Aorta (tissue), 5 donors: ENCODE measurements at places on chromosomes 5 and 9.

- DNase-seq: no peak
- H3K4me3 ChIP-seq: no peak overlapping the region
- H3K27me3 ChIP-seq: no peaks in the 10 kb centered on the region
- peak overlapping the region; percentile 88 for H3K27ac ChIP-seq
- peaks cover 5% of the 10 kb centered on the region for H3K4me1 ChIP-seq
- no peaks in the 10 kb centered on the region for H3K36me3 ChIP-seq
Measured at GRCh38 chr5:82336226-82336958, 58.2 kb upstream of the RPS23 start.

- no peaks in the 10 kb centered on the region for H3K27me3 ChIP-seq
- no peak overlapping the region for H3K4me3 ChIP-seq
- H3K4me1 ChIP-seq: no peaks in the 10 kb centered on the region
- no peak overlapping the region for H3K27ac ChIP-seq
Measured at GRCh38 chr5:33400675-33401074, 40.1 kb upstream of the TARS1 start.

DNA sequence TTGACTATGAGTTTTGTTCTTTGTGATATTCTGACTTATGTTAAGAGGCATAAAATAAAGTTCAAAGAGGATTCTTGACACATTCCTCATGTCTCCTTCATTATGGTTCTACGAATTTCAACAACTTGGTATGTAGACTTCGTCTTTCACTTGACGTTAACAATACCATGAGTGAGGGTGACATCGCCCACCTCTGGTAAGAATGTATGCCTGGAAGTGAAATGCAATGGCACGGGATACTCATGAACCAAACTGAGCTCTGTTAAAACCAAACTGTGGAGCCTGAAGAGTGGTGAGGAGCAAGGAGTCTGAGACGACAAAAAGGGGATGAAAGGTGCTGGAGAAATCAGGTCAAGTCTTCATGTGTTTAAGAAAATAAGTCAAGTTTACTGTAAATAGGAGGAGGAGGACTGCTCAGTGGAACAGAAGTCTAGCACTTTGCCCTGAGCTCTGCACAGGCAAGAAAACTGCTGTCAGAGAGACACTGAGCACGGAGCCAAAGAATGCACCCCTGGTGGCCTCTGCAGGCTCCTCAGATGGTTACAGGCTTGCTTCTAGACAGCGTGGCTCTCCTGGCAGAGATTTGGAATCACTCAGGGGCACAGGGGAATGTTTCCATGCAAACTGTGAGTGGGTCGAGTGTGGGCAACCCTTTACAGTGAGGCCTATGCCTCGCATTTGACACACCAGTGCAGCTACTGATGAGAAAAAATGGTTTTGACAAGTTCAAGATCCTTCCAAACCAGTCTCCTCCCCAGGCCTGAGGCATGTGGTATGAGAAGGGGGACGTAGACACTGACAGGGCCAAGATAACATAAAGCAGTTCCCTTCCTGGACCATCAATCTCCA lies 470.1 kb downstream of the IRX1 start:
- DNase-seq: no peak
- H3K36me3 ChIP-seq: no peaks in the 10 kb centered on the region
- H3K4me1 ChIP-seq: no peaks in the 10 kb centered on the region
- H3K4me3 ChIP-seq: no peak overlapping the region

GRCh38 chr9:104861397-104861796 lies 66.6 kb downstream of the ABCA1 start:
- no peaks in the 10 kb centered on the region for H3K36me3 ChIP-seq
- H3K27ac ChIP-seq: no peak overlapping the region
- no peaks in the 10 kb centered on the region for H3K27me3 ChIP-seq
- DNase-seq: no peak

GRCh38 chr5:179190851-179191505 lies 130.8 kb downstream of the ZNF354C start:
- peak; percentile 63 for DNase-seq
- H3K4me1 ChIP-seq: no peaks in the 10 kb centered on the region
- no peak overlapping the region for H3K27ac ChIP-seq
- H3K36me3 ChIP-seq: no peaks in the 10 kb centered on the region
- no peak overlapping the region for H3K4me3 ChIP-seq
- no peaks in the 10 kb centered on the region for H3K27me3 ChIP-seq

GRCh38 chr5:94791829-94792228 lies 173.4 kb downstream of the SLF1 start:
- no peak overlapping the region for H3K27ac ChIP-seq
- no peak for DNase-seq
- no peaks in the 10 kb centered on the region for H3K36me3 ChIP-seq
- H3K4me3 ChIP-seq: no peak overlapping the region
- H3K27me3 ChIP-seq: no peaks in the 10 kb centered on the region
- no peaks in the 10 kb centered on the region for H3K4me1 ChIP-seq
